Stimulated activated CD4-positive, alpha-beta T cell treated with anti-CD3 and anti-CD28 coated beads, Interleukin-2, amount 100 ng/mL, for 24 hours (primary cell): ENCODE measurements at places on chromosomes 2 and 18.

GRCh38 chr2:149924549-149925213, 337.1 kb upstream of the MMADHC start:
- no peak for DNase-seq

DNA sequence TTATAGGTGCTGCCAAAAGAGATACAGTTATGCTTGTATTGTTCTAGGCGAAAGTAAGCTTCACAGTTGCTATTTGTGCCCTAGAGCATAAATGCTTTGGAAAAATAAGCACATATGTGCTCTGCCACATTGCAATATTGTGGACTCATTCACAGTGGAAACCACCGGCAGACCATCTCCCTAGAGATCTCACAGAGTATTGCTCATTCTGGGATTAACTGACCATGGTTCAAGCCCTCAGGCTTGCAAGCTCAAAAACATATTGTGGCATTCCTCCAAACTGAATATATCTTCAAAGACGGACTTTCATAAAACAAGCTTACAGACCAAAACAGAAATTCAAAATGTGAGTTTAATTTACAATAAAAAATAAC, 158.2 kb upstream of the CCDC150 start:
- DNase-seq: no peak

- no peak for DNase-seq
These were observed 2.1 kb upstream of the HAAO start for GRCh38 chr2:42794271-42795046.

DNA sequence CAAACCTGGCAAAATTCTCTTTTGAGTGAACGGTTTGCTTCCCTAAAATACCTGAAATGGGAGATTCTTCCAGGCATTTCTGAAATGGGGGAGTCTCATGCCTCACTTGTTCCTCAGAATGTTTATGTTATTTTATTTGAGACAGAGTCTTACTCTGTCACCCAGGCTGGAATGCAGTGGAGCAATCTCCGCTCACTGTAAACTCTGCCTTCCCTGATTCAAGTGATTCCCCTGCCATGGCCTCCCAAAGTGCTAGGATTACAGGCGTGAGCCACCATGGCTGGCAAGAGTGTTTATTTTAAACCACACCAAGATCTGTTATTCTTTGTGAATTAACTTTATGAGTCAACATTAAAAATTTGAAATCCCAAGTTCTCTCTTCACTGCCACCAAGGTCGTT, 6.4 kb upstream of the FHL2 start:
- no peak for DNase-seq

DNA sequence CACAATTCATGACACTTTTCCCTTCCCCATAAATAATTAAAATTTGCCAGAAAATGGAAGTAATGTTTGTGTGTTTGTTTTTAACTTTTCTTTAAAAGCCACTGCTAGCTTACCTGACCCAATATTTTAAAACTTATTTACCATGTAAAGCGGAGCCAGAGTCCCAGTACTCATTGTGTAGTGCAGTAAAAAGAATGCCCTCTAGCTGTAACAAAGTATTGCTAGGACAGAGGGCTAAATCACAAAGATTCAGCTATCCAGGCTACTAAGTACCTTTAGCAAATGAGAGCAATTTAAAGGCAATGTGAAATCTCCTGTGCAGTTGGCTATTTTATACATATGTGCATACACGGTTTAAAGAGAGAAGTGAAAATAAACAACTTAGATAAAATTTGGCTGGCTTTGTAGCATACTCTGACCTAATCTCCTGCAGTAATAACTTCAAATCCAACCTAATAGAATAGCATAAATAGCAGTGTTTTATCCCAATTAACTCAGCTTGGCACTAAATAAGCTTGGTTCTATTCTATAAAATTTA, 997.4 kb upstream of the PIK3C3 start:
- DNase-seq: no peak

GRCh38 chr18:32276906-32277305, 87.1 kb downstream of the MEP1B start:
- DNase-seq: no peak

- DNase-seq: no peak
These were observed 297.8 kb upstream of the PIK3C3 start for GRCh38 chr18:41657189-41657588.

GRCh38 chr2:45891719-45892424, 240.4 kb downstream of the PRKCE start:
- DNase-seq: no peak

- DNase-seq: no peak
These were observed 124.7 kb downstream of the CABLES1 start for GRCh38 chr18:23259701-23260681.

GRCh38 chr2:169091761-169092519, 22.6 kb downstream of the DHRS9 start:
- DNase-seq: no peak

DNA sequence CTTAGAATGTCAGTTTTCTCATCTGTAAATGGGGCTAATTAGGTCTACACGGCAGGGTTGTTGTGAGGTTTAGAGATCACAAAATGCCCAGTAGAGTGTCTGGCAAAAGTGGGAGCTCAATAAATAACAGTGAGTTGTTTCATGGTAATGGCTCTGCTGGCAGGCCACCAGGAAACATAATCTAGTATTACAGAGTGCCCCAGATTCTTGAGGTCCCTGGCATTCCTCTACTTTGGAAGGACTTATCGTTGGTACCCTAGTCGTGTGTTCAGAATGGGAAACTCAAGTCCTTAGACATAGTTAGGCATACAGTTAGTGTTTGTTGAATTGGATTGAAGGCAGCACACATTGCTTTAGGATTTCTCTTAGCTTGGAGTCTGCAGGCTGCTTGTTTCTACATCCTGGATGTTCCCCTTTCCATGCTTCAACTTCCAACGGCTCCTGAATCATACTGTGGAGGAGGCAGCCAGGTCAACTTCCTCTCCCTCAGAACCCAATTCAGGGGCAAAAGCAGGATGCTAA, 161.5 kb upstream of the FOSL2 start:
- DNase-seq: no peak

- no peak for DNase-seq
These were observed 209.8 kb downstream of the NEDD4L start for GRCh38 chr18:58253871-58254270.

DNA sequence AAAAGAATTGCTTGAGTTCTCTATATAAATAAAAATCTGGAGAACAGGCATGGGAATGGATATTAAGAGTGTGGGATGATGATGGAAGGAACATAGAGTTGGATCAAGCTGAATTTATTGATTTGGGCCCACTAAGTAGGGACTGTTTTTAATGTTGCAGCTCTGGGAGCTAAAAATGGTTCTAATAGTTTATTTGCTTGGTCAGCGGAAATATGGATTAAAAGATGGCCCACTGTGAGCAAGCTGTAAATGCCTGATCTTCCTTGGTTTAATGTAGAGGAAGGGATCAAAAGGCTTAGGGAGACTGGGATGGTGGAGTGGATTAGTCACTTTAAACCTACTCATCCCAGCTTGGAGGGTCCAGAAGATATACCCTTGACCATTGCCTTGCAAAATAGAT, 429.4 kb upstream of the NXPH2 start:
- no peak for DNase-seq

- DNase-seq: no peak
These were observed 250.9 kb downstream of the FBXO15 start for GRCh38 chr18:73896685-73897084.

DNA sequence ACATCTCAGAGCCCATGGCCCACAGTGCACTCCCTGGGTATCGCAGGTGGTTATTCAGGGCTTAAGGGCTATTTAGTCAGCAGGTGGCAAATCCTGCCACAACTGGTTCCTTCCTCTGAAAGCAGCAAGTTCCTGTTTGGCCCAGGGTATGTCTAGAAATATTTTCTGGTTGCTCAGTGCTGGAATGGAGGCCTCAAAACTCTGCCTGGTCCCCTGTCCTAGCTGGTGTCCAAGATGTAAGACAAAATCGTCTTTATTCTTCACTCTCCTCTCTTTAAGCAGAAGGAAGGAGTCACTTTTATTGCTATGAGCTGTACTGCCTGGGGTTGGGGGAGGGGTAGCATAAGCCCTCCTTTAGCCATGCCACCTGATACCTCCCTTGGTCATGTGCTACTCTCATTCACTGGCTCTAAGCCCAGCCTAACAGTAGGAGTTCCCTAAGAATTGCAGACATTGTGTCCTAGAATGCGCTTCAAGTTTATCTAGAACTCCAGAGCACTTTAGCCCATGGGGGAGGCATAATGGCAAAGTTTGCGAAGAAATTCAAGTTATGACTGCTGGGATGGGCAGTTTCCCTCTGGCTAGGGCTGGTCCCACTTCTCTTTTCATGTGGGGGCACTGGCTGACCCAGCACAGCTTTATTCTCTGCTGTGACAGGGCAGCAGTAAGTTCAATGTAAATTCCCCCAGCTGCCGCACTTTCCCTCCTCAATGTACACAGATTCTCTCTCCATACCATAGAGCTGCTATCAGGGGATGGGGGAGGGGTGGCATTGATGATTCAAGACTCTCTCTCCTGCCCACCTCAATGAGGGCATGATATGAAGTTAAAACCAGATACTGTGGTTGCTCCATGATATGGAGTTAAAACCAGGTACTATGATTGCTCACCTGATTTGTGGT, 27.1 kb upstream of the CWC22 start:
- DNase-seq: no peak

- peak; percentile 41 for DNase-seq
These were observed 61.7 kb downstream of the CD226 start for GRCh38 chr18:69885841-69886531.

DNA sequence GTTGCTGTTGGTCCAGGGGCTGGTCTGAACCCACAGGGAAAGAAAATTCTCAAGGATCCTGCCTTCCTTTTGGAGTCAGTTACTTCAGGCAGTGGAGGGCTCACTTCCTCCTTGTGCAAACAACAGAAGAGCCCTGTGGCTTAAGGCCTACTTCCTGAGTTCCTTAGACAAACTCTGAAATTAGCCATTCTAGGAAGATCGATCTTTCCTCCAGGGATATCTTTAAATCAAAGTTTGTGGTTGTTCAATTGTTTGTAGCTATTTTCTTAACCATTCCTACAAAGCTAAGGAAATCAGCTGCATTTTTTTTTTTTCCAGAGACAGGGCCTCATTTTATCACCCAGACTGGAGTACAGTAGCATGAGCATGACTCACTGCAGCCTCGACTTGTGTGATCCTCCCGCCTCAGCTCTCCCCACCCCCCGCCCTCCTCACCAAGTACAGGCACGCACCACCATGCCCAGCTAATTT, 156.0 kb downstream of the TANC1 start:
- DNase-seq: peak; percentile 23

GRCh38 chr2:239879423-239880084, 145.6 kb downstream of the NDUFA10 start:
- no peak for DNase-seq

- no peak for DNase-seq
These were observed 25.5 kb downstream of the GCG start for GRCh38 chr2:162126527-162126926.

DNA sequence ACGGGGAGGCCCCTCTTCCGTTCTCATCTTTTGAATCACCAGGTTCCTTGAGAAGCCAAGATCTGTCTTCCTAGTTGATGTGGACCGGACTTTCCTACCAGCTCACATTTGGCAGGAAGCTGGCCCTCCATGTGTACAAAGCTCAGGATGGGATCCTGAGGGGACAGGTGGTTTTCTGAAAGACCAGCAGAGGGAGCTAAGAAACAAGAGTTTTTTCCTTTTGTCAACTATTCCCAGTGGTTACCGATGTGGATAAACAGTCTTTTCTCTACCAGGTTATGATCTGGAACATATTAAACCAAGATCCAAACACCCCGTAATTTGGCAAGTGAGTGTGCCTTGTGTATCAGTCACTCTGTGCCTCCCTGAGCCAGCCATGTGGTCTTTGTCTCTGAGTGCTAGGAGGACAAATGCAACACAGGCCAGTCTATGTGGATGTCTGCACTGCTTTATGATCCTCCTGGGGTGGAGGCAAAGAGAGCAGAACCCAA, 25.1 kb upstream of the ARHGAP25 start:
- DNase-seq: no peak

DNA sequence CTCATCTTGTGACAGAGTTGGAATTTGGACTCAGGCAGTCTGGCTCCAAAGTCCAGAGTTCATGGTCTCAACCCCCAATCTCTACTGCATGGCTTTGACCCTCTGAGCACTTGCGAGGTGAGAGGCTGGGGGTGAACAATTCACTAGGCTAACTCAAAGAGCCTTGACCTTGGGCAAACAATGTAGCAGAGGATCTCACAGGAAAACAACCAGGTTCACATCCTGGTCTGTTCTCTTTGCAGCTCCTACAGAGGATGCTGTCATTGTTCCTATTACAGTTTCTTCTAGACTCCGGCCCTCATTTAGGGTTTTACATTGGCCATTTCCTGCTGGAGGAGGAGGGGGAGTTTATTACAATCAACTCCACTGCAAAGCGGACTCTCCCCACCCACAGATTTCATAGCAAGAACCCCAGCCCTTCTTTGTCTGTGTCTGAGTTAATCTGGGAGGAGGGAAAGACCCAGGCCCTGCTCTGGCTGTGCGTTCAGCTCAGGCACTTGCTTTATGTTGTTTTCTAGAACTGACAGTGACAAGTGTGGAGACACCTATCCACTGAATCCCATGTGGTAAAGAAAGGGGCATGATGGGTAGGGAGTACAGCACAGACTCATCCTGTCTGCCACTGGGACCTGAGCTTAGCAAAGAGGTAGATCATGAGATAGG, 101.6 kb downstream of the LBH start:
- peak; percentile 43 for DNase-seq

DNA sequence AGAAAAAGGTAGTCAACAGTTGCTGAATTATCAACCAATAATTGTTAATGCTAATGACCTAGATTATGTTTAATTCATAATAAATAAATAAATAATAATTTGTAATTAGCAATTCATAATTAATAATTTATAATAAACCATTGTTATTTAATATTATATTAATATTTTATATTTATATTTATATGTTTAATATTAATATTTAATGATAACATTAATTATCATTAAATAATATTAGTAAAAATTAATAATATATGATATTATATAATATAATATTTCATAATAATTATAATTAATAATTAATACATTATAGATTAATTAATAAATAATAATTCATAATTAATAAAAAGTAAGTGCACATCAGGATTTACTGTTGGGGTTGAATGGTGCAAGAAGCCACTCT, 389.4 kb upstream of the RGPD4 start:
- no peak for DNase-seq

- no peak for DNase-seq
These were observed at the start of gene FIGN for GRCh38 chr2:163735685-163736432. TSS of gene FIGN (minus strand) at chr2:163736008. CDS start at chr2:163734927, 1,081 bp downstream.
